ENCODE measurements at places on chromosomes 7 and 10.

GRCh38 chr10:106608066-106608465 lies 556.4 kb downstream of the SORCS1 start:
- DNase-seq: no peak

DNA sequence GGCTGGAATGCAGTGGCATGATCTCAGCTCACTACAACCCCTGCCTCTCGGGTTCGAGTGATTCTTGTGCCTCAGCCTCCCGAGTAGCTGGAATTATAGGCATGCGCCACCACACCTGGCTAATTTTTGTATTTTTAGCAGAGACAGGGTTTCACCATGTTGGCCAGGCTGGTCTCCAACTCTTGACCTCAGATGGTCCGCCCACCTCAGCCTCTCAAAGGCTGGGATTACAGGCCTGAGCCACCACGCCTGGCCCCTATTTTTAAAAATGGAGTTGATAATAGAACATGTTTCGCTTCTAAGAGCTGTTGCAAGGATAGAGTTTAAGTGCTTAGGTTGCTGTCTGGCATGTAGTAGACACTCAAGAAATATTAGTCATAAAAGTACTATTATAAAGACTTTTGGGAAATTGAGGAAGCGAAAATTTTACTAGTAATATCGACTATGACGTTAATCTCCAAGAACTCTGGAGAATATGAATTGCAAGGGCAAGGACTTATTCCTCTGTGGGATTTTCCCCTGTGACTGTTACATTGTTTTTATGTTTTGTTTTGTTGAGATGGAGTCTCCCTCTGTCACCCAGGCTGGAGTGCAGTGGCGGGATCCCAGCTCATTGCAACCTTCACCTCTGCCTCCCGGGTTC lies 7.9 kb downstream of the GTF2I start:
- no peak for DNase-seq

DNA sequence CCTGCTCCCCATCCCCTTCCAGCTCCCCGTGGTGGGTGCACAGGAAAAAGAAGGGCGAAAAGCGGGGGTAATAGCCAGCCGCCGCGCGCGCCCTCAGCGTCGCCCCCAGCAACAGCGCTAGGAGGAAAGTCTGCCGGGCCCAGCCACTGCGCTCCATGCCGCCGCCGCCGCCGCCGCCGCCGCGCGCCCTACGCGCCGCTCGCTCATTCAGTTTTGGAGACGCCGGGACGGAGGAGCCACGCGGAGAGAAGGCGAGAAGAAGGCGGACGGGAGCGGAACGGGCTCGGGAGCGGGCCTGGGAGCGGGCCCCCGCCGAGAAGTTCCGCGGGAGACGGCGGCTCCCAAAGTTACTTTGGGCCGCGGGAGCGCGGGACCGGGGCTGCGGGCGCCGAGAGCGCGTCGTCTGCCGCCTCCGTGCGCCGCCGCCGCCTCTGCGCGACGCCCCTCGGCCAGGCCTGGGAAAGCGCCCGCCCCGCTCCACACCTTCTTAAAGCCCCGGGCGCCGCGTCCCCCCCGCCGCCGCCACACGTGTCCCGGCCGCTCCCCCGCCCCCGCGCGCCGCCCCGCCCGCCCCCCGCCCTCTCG lies at the start of gene RELN:
RELN (minus strand) TSS at position 459 of the 585 bp plus-strand sequence; CDS start at position 157, 302 bp downstream.
- DNase-seq: no peak

GRCh38 chr7:6619961-6620360 lies 4.6 kb downstream of the ZNF853 start:
- no peak for DNase-seq
